ENCODE measurements at places on chromosomes 2 and 18.

- DNase-seq: no peak
Observed at GRCh38 chr2:172674034-172674967, 61.3 kb upstream of the RAPGEF4 start.

DNA sequence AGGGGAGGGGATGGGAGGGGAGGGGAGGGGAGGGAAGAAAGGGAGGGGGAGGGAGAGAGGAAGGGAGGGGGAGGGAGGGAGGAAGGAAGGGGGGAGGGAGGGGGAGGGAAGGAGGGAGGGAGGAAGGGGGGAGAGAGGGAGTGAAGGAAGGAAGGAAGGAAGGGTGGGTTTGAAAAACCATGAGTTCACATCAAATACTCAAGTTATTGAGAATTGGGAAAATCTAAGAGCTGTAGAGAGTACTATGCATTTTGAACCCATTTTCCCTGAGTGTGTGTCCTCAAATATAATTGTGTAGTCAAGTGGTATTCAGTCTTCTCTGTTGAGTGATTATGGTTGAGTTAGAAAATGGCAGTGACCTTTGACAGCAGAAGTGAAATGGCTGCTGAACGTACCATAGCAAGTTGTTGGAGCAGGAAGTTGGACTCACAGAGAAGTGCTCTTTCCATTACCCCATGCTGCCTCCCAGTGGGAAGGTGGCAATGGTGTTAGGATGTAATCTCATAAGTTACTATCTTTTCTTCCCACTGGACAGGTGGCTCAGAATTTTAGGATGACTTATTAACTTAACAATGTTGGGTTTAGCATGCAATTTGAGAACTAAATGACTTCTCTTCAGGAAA is 214.6 kb downstream of the SETBP1 start:
- DNase-seq: no peak

- no peak for DNase-seq
Observed at GRCh38 chr2:228747483-228747882, 523.6 kb downstream of the PID1 start.

DNA sequence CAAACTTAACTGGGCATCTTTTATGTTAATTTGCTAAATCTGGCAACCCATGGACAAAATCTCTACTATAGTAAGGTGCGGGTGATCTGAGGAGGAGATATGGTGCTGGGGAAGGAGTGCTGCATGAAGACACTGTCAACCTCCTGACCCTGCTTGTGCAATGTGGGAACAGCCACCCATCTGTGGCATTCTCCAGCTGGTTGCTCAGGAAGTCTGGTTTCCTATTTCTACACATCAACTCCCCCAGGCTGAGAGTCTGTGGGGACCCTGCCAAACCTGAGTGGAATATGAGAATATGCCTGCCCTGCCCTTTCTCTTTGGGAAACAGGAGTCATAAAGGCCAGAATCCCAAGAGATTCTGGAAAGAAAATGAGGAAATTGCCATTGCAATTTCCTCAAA is 60.1 kb upstream of the PAX3 start:
- DNase-seq: no peak

DNA sequence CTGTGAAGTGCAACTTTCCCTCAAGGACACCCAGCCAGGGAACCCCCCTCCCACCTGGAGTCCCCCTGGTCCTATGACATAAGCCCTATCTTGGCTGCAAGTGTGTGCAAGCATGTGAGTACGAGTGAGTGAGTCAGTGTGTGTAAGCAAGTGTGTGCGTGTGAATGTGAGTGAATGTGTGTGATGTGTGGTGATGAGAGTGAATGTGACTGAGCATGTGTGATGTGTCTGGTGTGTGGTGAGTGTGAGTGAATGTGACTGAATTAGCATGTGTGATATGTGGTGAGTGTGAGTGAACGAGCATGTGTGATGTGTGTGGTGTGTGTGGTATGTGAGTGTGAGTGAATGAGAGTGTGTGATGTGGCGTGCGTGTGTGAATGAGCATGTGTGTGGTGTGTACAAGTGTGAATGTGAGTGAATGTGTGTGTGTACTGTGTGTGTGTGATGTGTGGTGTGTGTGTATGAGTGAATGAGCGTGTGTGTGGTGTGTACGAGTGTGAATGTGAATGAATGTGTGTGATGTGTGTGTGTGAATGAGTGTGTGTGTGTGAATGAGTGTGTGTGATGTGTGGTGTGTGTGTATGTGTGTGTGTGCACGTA is 68.8 kb upstream of the SMAD7 start:
- no peak for DNase-seq

- DNase-seq: no peak
Observed at GRCh38 chr2:23435250-23436035, 50.5 kb downstream of the KLHL29 start.

DNA sequence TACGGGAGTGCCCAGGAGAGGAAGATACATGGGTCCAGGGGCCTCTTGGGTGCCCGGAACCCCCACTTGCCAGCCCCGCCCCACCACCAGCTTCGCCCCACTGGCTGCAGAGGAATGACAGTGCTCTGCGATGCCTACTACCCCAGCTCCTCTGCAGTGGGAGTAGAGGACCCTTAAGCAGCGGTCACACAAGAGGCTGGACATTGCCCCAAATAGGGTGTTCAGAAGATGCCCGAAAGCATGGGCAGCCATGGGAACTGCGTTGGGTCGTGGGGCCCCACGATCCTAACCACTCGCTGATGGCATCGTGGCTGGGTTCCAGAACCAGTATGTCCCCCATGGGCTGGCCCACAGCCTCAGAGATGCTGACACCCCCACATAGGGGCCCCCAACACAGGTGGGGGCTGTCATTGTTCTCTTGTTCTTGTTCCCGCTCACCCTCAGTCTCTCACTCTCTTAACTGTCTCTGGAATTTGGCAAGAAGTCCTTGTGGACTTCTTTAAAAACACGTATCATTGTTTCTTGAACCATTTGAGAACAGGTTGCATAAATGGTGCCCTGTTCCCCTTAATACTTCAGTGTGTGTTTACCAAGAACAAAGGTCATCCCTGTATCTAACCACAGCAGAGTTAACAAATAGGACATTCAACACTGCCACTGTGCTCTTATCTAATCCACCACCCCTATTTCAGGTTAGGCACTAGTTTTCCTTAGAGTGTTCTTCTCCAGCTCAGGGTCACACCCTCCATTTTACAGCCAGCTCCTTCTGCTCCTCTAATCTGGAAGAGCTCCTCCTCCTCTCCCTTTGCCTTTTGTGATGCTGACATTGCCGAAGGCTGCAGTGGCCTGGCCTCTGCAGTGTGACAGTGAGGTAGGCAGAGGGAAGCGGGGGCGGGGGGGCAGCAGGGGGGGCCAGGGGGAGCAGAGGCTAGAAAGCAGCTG is 76.3 kb downstream of the STPG4 start:
- DNase-seq: no peak

- DNase-seq: peak; percentile 40
Observed at GRCh38 chr18:62452280-62452831, 70.5 kb upstream of the ZCCHC2 start.

DNA sequence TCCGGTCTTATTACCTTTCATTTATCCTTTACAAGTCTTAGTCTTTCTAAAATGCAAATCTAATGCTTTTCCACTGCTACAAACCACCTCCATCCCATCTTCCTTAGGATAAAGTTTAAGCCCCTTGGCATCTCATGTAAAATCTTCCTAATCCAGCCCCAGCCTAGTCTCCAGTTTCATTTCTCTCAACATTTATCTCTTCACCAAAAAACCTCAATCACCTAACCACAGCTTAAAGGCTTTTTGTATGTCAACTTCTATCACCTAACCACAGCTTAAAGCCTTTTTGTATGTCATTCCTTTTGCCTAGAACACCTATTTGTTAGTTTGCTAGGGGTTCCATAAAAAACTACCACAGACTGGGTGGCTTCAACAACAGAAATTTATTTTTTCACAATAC is 4.2 kb downstream of the TRAK2 start:
- peak; percentile 67 for DNase-seq

GRCh38 chr2:75710577-75711253 is at the start of gene GCFC2:
Gene GCFC2 (minus strand): TSS chr2:75710915. CDS start chr2:75710855, 60 bp downstream.
- DNase-seq: peak; percentile 86

DNA sequence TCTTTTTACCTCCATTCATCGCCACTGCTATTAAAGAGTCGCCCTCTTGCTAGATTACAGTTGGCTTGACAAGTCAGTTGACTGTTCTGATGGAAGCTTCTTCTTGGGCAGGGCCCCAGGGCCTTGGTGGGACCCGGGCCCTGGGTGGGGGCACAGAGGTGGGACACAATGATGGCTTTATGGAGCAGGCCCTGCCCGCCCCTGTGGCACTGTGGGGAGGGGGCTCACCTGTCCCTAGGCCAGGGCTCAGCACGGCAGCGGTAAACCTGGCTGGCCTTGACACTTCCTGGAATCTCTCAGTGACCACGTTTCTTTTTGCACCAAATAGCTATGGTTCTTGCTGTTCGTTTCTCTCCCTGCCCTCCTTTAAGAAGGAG is 4.9 kb upstream of the HS6ST1 start:
- DNase-seq: no peak

DNA sequence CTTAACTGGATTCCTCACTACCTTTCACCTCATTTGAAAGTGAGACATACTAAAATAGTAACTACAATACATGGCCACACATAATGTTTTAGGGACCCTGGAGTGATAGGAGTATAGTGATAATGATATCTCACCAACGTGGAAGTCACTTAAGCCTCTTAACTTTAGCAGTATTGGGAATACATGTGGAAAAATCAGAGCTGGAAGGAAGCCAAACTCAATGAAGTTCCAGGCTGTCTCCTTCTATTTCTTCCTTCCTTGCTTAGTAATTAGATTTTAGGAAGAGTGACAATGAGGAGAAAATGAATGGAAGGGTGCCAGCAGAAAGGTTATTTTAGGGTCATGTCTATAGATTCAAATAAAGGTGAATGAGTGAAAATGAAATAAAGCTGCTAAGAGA is 387.3 kb downstream of the PLCL1 start:
- no peak for DNase-seq

DNA sequence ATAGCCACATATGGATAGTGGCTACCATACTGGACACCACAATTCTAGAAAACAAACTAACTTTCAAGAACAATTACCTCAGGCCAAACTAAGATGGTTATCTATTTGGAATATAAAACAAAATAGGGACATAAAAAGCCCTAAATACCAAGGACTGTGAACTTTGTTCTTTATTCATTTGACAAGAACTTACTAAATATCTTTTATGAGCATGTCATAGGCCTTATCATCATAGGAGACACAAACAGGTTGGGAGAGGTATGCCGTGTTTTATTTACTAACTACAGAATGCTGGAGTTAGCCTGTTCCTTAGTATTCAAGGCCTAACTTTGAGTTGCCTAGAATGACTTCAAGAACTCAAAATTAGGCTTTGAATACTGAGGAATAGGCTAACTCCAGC is 32.1 kb downstream of the CCDC93 start:
- no peak for DNase-seq

DNA sequence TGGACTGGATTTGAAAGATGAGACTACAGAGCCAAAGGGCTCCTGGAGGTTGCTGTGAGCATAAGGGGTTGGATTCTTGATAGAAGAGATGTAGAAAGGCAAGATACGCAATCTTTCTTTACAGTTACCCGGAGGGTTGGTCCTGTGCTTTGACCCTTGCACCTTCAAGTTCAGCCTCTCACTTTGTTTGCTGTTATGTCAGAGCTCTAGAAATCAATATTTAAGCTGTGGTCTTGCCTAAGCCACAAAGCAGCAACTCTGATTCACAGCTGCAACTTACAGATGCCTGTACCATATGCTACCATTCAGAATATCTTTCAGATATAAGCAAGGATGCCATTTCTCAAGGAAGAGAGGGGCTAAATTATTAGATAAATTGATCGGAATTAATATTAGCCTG is 943.1 kb upstream of the LRRTM1 start:
- DNase-seq: no peak

DNA sequence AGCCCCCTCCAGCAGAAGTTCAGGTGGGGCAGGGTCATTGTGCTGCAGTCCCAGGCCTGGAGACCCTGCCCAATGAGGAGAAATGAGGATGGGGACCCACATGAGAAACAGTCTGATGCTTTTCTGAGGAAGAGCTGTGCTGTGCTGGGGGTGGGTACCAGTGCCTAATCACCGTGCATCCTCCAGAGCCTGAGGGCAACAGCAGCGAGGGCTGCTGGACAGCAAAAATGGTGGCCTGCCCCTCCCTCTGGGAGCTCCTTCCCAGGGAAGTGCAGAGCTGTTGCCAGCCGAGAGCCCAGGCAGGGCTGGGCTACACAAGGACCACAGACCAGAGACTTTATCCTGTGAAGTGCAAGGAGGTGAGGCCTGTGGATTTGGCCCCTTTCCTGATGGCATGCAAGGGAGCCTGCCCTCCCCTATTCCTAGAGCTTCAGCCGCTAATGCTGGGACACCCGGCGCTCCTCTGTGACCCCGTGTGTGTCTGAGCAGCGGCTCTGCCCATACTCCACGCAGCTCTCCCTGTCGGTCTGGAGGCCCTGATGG is 134.8 kb downstream of the DSEL start:
- DNase-seq: no peak

Measured in hematopoietic multipotent progenitor cell treated with erythropoietin and hydrocortisone succinate and interleukin-3 and kit ligand, for 17 days (in vitro differentiated cells).